Activated CD4-positive, alpha-beta T cell treated with anti-CD3 and anti-CD28 coated beads, Interleukin-2, amount 10 ng/mL, durations not matched to agents 24 days and 14 days (primary cell): ENCODE measurements at places on chromosomes 5 and 9. TPM values are rescaled to one million over a fixed set of nuclear protein-coding genes. Genes with fewer than 3 reads are reported as not detected.

The SAPCD2 gene
- total RNA-seq, result 22.8 and 23.8 TPM in 2 replicates

The CD274 gene
- total RNA-seq, result 52.1 and 57.6 TPM in 2 replicates

The SLC36A3 gene
- not detected in 2 replicates for total RNA-seq

The TNPO1 gene
- total RNA-seq, result 138 TPM in 2 replicates

The GDF9 gene
- total RNA-seq, result 0.30 and 0.45 TPM in 2 replicates

The CA9 gene
- 0.52 and 0.82 TPM in 2 replicates for total RNA-seq

The CCDC187 gene
- not detected in 2 replicates for total RNA-seq

The UAP1L1 gene
- 17.1 and 19.1 TPM in 2 replicates for total RNA-seq

The TLX3 gene
- not detected in 2 replicates for total RNA-seq

The IFNE gene
- not detected in 2 replicates for total RNA-seq

DNA sequence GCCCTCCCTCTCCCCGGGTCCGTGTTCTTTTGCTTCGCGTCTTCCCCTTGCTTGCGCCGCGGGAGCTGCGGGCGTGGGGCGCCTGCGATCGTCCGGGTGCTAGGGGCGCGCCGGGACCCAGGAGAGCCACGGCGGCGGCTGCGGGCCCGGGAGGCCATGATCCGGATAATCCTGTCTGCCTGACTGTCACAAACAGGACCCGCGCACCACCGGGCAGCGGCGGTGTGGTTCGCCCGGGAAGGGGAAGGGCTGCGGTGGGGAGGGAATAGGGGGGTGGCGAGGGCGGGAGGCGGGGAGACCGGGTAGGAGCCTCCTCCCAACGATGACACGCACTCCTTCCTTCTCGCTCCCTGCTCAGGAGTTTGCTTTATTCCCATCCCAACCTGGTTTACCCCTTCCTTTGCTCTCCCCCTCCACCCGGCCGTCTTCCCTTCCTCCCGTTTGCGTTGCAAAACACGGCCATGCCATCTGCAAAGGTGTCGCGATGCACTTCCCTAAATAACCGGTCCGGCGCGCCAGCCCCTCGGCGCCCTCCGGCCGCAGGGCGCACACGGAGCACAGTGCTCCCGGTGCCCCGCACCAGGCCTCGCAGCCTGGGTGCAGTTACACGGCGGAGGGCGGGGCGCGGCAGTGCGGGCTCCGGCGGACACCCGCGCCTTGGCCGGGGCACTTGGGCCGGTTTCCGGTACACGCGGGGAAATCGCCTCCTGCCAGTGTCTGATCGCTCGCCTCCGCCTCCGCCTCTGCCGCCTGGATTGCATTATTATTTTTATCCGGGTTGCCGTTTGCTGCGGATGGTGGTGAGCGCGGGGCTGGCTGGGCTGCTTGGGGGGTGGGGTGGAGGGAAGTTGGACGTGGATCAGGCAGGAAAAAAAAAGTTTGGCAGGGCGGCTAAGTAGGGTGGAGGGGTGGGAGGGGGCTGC, 1.5 kb downstream of the SMARCA2 start:
- peak; percentile 90 for DNase-seq

GRCh38 chr5:67081261-67081660, 115.3 kb downstream of the CD180 start:
- no peak for DNase-seq

- DNase-seq, result no peak
Observed at GRCh38 chr5:147661541-147661940, 121.0 kb downstream of the JAKMIP2 start.

DNA sequence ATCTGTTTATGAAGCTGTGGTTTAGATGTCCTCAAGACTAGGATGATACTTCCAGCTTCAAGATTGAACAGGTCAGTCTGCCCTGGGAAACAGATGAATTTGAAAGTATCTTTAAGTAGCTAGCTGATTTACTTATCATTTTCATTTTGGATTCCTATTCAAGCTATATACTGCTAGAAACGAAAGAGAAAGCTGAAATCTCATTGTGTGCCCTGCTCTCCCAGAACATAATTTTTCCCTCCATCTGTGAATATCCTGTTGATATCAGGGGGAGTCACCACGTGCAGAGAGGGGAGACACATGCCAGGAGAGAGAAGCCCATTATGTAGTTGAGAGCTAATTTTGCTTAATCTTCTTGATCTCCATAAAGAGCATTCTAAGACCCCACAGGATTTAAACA, 439.1 kb downstream of the NR2F1-AS1 start:
- no peak for DNase-seq

- DNase-seq, result no peak
Observed at GRCh38 chr5:108084105-108084504, 297.8 kb downstream of the FBXL17 start.

DNA sequence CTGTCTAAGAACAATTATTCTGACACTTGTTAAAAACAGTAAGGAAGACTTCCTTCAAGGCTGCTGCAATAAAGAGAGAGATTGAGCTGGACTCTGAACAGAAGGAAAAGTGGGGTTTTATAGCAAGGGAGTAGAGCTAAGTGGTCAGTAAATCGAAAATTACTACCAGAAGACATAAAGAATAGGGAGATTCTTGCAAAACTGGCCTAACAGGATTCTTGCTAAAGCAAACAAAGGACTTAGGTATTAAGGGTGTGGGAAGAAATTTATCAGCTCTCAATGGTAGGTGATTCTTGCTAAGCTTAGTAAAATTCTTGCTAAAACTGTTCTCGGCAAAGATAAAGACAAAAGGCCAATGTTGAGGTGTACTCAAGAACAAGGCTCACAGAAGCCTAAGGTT, 300.5 kb downstream of the SLCO4C1 start:
- no peak for DNase-seq

- DNase-seq, result no peak
Observed at GRCh38 chr5:122311961-122312590, at the start of gene SNCAIP. SNCAIP (plus strand) TSS chr5:122312237; CDS start chr5:122391135, 78,898 bp downstream.

GRCh38 chr9:93665637-93666438, 89.5 kb downstream of the PHF2 start:
- no peak for DNase-seq

- no peak for DNase-seq
Observed at GRCh38 chr9:124298646-124299235, 41.0 kb downstream of the NEK6 start.

- no peak for DNase-seq
Observed at GRCh38 chr5:7018601-7019000, 305.4 kb downstream of the TENT4A start.

DNA sequence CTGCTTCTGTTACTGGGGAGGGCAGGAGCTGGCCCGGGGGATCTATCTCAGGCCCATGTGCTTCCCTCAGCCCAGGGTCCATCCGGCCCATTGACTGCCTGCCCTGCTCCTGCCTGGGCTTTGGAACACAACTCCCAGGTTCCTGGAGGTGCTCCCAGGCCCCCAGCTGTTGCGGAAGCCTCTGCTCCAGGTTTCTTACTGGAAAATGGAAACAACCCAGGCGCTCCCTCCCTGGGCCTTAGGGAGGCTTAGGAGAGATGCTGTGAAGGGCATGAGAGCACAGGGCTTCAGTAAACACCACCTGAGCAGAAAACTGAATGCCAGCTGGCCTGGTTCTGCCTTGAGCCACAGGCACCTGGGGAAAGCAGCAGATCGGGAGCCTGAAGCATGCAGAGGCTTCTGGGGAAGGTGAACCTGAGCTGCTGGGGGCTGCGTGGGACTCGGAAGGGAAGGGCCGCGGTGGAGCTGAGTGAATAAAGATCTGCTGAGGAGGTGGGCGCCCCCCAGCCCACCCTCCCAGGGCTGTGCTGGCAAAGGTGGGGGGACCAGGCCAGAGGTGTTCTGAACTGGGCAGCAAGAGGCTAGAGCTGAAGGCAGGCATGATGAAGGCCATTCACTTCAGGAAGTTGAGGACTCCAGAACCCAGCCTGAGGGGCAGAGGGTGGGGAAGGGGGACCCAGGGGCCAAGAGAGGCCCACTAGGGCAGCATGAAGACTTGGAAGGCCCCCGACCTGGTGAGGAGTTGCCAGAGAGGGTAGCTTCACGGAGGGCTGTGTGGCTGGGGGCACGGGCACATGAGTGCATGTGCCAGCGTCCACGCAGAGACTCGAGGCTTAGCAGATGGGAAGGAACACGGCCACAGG, 64.8 kb downstream of the SHB start:
- DNase-seq, result no peak

DNA sequence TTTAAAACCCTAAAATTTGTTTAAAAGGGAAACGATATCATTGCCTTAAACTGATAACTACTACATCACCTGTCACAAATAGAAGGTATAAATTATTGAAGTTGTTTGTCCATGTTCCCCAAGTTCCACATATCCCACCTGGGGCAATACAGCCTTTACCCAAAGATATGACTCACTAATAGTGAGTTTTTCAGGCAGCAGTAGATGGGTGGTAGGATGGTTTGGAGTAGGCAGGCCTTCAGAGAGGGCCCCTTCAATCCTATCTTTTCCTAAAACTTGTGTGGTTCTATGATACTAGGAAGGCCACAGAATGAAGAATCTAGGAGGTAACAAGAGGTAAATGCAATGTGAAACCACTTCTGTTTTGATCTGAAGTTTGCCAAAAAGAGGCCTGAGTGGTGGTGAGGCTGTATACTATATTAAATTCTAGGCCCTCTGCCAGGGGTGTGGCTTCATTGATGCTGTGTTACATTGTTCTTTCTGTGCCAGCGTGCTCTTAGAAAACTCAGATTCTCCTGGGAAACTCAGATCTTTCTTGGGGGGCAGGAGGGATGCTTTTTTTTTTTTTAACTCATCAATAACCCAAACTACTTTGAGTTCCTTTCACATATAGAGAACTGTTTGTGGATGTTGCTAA, 7.2 kb downstream of the CYSTM1 start:
- no peak for DNase-seq

DNA sequence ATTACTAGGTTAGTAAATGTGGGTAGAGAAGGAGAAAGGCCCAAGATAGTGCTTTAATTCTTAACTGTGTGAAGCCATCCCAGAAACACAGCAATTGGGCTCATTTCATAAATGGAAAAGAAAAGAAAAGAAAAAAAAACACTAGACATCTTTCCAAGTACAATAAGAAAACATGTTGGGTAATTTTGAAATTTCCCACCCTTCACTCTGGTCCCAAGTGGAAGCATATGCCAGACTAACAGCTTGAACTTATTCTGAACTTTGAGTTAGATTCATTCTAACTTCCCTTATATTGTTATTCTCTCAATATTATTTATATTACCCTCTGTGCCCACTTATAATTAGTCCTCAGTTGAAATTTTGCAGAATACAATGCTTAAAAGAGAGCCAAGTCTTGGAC, 113.4 kb upstream of the GHR start:
- no peak for DNase-seq

- no peak for DNase-seq
Observed at GRCh38 chr5:150460781-150461180, 11.2 kb upstream of the RPS14 start.

DNA sequence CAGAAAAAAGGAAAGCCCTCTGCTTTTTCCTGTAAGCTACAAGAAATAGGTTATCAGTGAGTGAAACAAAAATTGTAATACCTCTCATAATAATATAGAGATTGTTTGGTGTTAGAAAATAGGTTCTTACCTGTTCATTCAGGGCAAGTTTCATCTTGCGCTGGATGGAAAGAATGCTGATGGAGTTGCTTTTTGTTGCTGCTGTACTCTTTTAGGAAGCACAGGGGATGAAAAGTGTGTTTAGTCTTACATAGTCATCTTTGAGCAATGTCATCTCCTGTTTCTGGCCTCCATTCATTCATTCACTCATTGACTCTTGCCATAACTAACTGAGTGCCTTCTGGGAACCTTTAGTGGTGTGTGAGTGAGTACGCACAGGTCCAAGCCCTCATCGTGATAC, 6.4 kb downstream of the ENTREP1 start:
- no peak for DNase-seq

GRCh38 chr9:20197976-20198685, 409.3 kb upstream of the SLC24A2 start:
- peak; percentile 61 for DNase-seq

GRCh38 chr9:73497796-73498195, 346.1 kb downstream of the ANXA1 start:
- no peak for DNase-seq

DNA sequence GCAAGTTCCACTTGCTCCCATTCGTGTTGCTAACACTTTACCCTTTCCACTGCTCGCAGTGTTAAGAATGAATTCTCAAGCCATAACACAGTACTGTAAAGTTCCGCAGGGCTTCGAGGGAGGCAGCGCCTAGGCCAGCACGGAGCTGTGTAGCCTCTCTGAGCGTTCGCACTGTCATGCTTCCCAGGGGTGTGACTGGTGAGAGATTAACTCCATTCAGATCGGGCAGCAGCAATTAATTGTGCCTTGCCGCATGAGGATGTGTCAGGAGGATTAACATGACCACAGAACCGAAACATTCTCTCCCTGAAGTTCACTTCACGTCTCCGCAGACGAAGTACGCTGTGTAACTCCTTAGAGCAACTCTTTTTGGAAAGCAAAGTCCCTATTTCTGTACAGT, 23.2 kb downstream of the ZBTB34 start:
- no peak for DNase-seq

DNA sequence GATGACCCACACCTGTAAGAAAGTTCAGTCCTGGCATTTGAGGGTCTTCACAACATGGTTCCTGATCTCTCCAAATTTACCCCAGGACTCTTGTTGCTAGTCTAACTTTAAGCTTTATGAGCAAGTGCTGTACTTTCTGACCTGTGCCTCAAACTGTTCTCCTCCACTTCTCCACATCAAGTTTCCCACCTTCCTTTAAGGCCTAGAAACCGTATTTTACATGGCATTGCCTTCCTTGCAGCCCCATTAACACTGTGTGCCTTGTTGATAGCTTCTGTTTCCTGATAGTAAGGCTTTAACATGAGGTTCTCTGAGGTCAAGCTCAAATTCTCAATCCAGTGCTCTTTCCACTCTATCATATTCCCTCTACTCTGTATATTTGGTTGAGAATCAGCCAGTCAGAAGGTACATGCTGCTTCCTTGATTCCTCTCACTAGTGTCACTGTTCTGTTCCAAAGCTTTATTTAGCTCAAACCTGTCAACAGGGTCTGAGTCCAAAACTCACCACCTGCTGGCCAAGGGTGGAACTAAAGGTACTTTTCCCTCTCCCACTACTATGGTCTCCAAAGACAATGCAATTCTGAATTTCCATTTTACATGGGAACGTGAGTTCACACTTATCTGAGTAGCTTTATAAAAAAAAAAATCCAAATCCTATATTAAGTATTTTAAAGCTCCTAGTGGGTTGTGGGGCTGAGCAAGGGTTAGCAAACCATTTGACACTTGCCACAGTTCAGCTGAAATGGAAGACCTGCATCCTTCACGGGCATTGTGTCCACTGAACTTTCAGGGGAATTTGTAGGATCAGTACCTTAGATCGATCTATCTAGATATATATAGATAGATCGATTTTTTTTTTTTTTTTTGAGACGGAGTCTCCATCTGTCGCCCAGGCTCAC, 21.1 kb downstream of the VCP start:
- peak; percentile 87 for DNase-seq

GRCh38 chr9:127910613-127911205, 6.1 kb downstream of the ST6GALNAC4 start:
- peak; percentile 76 for DNase-seq

- peak; percentile 81 for DNase-seq
Observed at GRCh38 chr5:157574456-157575380, 857 bp downstream of the ADAM19 start.
